ENCODE measurements at places on chromosomes 1 and 21. TPM values are rescaled to one million over a fixed set of nuclear protein-coding genes. Genes with fewer than 3 reads are reported as not detected.

Gene B4GALT2
- total RNA-seq: 33.0 TPM

Gene ARHGEF16
- total RNA-seq: 13.8 TPM

Gene EXO1
- 0.97 TPM for total RNA-seq

GRCh38 chr1:210291786-210292230 lies 36.9 kb upstream of the HHAT start:
- DNase-seq: no peak

DNA sequence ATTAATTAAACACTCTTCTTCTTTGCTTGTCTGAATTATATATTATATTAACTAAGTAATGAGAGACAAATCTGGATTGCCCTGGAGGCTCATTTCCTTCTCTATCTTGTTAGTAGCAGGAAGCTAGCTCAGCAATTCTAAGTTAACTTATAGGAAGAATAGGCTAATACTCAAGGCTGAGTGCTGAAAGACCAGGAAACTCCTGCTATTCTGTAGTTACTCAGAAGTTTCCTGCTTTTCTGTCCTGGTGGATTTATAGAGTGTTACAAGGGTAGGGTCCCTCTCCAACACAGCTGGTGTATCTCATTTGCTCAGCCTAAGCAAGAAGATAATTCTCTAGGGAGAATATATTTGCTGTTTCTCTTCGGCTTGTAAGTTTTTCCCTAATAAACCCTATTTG lies 29.2 kb downstream of the HSPA13 start:
- no peak for DNase-seq

- DNase-seq: no peak
Observed at GRCh38 chr21:17829472-17829871, 10.3 kb upstream of the C21orf91 start.
